Iris pigment epithelial cell (primary cell): ENCODE measurements at places on chromosomes 13 and 19.

- peak; percentile 57 for DNase-seq
Observed at GRCh38 chr13:43273362-43273761, 250.0 kb downstream of the DNAJC15 start.

- DNase-seq, result no peak
Observed at GRCh38 chr19:33370783-33371182, 2.7 kb upstream of the CEBPG start.

DNA sequence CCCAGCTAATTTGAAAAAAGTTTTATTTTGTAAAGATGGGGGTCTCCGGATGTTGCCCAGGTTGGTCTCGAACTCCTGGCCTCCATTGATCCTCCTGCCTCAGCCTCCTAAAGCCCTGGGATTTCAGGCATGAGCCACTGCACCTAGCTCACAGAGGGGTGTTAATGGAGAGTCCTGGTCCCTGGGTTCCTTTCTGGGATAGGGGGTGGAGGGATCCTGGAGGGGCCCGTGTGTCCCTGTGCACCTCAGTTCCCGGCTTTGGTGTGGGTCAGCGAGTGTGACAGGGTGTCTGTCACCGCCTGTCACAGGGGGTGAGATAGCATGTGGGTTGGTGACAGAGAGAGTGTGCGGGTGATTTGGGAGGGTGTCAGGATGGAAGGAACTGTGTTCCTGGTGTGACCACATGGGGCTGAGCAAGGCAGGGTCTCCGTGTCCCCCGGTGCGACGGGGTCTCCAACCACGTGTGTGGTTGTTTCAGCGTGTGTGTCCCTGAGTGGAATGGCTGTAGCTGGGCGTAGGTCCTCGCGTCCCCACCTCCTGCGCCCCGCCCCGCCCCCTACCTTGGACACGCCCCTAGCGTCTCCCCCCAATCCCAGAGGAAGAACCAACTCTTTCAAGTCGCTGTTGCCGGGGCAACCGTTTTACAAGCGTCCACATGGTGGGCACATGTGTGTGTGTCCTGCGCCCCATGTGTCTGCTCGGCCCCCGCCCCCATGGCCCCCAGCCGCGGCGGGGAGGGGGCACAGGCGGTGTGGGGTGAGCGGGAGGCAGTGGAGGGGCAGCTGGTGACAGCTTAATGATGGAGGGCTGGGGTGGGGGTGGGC, 2.9 kb upstream of the NRTN start:
- peak; percentile 20 for DNase-seq

DNA sequence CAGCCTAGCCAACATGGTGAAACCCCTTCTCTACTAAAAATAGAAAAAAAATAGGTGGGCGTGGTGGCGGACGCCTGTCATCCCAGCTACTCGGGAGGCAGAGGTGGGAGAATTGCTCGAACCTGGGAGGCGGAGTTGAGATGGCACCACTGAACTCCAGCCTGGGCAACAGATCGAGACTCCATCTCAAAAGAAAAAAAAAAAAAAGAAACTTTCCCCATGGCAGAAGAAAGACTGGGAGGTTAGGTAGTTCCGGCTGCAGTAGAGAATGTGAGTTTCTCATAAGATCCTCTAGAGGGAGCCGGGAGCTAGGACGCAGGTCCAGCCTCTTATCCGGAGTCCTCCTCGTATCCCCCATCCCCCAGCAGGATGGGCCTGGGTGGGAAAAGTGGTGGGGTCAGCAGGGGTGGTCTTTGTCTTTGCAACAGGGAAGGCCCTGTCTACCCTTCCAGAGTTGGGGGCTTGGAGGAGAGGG, 13.2 kb upstream of the CREB3L3 start:
- DNase-seq, result peak; percentile 80

GRCh38 chr19:49333811-49334288, 1.4 kb upstream of the CD37 start:
- DNase-seq, result no peak

DNA sequence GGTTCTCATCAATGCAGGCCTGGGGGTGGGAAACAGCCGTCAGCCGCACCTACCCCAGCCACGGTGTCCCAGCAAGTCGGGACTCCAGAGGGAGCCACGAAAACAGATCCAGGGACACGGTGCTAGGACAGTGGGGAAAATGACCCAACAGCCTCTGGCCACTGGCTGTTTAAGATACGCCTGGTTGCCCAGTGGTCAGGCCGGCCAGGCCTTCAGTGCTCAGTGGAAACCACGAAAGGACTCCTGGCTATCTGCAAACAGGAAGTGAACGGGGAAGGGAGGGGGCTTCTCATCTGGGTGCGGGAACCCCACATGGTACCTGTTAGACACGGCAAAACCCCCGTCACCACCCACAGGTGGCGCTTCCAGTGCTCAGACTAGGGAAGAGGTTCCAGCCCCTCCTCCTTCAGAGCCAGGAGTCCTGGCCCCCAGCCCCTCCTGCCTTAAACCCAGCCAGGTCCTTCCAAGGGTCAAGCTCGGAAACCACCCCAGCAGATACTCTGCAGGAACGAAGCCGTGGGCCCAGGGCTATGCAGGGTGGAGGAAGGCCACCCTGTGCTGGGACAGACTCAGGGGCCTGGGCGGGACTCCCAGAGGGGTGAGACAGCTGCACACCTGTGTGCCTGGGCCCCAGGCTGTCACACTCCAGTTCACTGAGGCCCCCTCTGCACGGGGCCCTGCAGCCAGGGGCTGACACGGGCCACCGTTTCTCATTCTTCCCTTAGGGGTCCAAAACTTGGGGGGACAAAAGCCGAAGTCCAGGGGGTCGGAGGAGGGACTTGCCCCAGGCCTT, 4.5 kb downstream of the PPP1R12C start:
- no peak for DNase-seq

- DNase-seq, result peak; percentile 17
Observed at GRCh38 chr13:67228031-67228430, 2.1 kb downstream of the PCDH9 start.

DNA sequence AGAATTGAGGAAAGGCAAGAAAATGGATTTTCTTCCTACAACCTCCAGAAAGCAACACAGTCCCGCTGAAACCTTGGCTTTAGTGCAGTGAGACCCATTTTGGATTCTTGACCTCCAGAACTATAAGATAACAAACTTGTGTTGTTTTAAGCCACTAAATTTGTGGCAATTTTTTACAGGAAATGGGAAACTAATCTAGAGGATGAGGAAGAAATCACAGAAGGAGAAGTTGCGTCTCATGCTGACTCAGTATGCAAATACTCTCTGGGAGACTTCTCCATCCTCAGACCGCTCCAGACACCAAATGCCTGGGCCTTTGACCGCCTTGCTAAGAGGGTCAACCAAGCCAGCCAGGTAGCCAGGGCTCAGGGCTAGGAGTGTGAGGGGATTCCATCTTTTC, 13.1 kb upstream of the CEACAM16 start:
- DNase-seq, result peak; percentile 66

DNA sequence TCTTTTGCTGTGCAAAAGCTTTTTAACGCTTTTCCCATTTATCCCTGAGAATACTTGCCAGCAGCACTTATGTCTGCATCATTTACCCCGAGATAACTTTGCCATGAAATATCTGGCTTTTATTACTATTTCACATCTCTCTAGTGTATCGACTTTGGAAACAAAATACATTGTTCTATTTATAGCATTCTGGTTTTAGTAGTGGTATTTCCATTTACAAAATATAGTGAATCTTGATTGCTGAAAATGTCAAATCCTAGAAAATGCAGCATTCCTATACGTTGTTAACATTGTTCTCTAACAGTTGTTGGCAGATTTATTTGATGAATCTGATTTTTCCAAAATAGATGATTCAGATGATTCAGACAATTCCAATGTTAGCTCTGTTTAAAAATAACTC, 189.3 kb upstream of the SPRY2 start:
- no peak for DNase-seq

DNA sequence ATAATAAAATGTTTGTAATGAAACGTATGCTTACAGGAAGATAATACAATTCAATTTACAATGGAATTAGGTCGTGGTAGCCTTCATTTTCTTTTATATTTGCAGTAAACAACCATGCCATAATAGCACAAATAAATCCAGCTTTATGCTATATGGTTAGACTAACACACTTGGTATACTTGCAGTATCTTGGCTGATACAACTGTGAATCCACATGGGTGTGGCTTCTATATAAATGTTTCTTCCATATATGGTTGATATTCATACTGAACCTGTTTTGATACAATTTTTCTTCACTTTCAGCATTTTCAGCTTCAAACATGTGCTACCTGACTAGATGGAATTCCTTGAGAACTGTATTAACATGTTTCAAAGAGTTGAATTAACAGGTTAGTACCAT, 20.4 kb upstream of the SPRY2 start:
- no peak for DNase-seq

- peak; percentile 89 for DNase-seq
Observed at GRCh38 chr19:2270423-2271233, 11.3 kb downstream of the PEAK3 start.

DNA sequence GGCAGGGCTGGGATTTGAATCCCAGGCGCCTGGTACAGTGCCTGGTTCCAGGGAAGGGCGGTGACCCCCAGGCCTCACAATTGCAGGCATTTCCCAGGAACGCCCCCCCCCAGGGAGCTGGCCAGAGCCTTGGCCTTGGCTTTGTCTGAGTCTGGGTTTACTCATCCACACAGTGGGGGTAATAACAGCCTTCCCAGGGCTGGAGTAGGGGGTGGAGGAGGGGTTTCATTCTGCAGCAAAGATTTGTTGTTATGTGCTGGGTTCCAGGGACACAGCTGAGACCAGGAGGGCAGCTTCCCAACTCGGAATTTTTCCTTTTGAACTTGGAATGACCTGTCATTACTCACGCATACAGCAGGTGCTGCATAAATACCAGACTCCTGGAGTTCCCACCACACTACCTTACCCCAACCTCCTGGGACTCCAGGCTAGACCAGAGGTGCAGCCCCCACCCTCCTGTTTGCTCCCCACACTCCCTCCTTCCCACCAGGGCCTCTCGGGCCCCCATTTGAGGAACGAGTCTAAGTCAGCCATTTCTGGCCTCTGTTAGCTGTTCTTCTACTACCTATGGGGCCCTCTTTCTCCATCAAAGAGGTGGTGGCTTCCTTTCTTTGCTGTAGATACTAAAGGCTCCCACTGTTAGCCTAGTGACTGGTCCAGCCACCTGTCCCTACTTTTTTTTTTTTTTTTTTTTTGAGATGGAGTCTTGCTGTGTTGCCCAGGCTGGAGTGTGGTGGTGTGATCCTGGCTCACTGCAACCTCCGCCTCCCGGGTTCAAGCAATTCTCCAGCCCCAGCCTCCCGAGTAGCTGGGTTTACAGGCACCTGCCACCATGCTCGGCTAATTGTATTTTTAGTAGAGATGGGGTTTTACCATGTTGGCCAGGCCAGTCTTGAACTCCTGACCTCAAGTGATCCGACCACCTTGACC, 1.6 kb upstream of the ADAMTS10 start:
- DNase-seq, result peak; percentile 84

GRCh38 chr19:41868120-41868988, 8.3 kb downstream of the RPS19 start:
- no peak for DNase-seq
